Inflammatory macrophage treated with lipopolysaccharide for 4 hours (primary cell): ENCODE measurements at places on chromosomes 3 and 15.

DNA sequence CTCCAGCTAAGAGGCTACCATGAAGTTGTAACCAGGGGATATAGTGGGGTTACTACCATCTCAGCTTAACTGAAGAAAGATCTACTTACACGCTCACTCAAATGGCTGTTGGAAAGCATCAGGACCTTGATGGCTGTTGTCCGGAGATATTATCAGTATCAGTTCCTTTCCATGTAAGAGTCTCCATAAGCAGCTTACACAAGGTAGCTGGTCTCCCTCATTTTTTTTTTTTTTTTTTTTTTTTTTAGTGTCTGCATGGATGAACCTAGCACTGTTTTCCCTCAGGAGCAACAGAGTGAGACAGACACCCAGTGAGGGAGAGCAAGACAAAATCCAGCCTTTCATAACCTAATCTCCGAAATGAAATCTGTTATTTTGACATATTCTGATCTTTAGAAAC is 230.9 kb downstream of the CADM2 start:
- DNase-seq = no peak

- no peak for DNase-seq
Measured at GRCh38 chr3:153903430-153903829, 217.8 kb upstream of the ARHGEF26 start.

DNA sequence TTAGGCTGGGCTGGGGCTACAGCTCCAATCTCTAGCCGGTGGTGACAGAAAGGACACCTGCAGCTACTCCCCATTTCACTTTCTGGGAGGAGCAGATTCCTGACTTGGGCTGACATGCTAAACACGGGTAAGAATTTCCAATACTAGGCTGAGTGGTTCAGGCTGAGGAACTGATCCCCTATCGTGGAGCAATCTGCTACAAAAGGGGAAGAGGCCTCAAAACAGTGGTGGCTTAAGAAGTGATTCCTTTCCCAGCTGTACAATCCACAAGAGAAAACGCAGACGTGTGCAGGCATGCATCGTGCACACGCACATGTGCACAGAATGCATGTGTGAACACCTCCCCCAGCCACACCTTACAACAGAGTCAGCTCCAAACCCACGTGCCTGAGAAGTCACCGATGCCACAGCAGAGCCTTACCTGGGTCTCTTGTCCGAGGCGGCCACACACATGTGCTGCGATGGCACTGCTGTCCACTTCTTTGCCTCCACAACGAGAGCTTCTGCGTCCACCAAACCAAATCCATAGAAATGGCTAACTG is 86.7 kb upstream of the SNRPA1 start:
- peak; percentile 44 for DNase-seq

GRCh38 chr3:186633481-186633880 is 6.7 kb upstream of the FETUB start:
- no peak for DNase-seq

DNA sequence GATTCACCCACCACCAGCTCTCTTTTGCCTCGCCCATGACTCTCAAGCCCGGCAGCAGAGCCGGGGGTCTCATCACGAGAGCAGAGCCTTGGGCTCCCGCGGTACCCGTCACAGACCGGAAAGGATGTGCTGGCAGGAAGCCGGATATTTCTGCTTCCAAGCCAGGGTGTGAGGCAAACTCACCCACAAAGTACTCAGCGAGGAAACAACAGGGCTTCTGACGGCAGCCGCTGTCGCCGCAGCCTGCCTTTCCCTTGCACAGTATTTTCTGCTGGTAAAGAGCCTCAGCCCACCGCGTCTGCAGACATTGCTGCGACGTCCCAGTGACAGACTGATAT is 119.9 kb downstream of the NSMCE3 start:
- no peak for DNase-seq

DNA sequence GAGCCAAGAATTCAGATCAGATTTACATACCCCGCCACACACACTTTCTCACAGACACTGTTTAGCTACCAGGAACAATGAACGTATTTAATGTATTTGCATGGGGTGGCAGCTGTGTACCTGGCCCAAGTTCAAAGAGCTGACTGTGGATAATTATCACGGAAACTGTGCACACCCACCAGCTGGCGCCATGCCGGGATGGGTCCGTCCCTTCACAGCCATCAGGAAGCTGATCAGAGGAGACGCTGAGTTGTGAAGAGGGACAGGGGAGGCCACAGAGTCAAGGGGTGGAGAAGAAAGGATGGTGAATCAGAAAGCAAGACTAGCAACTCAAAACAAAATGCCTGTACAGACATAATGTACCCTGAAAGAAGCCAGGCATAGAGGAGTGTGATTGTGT is 13.1 kb upstream of the PLA2G4D start:
- no peak for DNase-seq

DNA sequence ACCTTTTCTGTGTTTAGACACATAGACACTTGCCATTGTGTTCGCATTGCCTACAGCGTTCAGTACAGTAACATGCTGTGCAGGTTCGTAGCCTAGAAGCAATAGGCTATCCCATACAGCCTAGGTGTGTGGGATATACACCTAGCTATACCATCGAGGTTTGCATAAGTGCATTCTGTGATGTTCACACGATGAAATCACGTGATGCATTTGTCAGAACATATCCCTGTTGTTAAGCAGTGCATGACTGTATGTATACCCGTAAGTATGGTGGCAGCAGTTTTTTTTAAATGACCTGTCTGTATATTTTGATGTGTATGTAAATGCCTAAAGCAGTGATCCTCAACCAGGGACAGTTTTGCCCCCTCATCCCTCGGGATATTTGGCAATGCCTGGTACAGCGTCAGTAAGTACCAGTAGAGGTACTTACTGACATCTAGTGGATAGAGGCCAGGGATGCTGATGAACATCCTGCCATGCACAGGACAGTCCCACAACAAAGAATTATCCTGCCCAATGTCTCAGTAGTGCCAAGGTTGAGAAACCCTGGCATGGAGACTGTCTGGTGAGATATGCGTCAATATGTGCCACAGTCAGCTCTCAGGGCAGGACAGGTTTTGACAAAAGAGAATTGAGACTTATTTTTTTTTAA is 129.1 kb downstream of the HCN4 start:
- DNase-seq = no peak

DNA sequence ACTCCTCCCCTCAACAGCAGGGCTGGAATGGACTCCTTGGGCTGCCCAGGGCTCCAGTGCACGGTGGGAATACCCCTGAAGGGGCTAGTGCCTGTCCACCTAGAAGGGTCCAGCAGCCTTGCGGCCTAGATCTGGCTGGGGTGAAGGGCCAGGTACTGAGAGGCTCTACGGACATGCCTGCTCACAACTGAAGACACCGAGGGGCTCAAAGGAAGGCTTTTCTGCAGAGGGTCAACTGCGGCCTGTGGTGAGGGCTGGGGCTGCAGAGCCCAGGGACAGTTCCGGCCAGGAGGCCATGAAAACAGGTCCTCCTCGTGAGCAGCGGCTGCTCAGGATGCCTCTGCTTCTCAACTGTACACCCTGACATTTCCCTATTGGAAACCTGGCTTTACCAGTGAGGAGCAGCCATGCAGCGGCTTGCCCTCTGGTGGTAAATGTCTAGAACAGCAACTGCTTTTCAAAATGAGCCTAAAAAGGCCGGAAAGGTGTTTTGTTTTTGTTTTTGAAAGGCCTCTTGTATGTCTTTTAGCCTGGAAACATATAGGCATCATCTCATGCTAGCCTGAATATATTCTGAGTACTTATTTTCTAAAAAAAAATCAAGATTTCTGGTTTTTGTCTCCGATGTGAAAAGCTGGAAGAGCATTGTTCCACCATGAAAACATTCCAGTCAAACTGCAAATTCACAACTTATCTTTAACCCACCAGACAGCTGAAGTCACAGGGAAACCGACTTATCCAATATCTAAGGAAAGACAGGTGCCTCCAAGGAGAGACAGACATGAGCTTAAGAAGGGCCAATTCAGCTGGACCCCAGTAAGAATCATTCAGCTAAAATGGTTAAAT is 163.4 kb downstream of the KLF13 start:
- DNase-seq = peak; percentile 65

DNA sequence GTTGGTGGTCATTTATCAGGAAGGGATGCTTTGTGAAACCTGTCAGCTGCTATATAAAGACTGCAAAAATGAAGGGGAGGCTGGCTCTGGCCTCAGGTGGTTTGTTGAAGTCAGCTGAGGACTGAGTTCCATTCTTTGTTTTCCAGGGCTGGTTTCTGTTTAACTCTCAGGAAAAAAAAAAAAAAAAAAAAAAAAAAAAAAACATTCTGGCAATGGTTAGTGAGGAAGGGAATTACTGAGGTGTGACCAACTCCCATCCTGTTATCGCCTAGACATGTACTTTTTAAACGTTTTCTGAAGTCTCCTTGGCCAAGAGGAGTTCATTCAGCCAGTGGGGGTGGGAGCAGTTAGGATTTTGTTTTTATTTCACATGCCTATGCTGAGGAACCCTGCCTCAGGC is 316.3 kb downstream of the OXSM start:
- DNase-seq = no peak

DNA sequence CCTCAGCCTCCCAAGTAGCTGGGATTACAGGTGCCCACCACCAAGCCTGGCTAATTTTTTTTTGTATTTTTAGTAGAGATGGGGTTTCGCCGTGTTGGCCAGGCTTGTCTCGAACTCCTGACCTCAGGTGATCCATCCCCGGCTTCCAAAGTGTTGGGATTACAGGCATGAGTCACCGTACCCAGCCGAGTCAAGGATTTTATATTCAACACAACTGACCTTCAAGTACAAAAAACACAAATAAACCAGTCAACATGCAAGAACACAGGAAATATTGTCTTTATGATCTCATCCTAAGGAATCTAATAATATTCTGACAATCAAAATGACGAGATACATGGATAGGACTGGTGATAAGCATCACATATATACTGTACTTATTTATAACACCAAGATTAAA is 37.9 kb downstream of the TJP1 start:
- DNase-seq = no peak

DNA sequence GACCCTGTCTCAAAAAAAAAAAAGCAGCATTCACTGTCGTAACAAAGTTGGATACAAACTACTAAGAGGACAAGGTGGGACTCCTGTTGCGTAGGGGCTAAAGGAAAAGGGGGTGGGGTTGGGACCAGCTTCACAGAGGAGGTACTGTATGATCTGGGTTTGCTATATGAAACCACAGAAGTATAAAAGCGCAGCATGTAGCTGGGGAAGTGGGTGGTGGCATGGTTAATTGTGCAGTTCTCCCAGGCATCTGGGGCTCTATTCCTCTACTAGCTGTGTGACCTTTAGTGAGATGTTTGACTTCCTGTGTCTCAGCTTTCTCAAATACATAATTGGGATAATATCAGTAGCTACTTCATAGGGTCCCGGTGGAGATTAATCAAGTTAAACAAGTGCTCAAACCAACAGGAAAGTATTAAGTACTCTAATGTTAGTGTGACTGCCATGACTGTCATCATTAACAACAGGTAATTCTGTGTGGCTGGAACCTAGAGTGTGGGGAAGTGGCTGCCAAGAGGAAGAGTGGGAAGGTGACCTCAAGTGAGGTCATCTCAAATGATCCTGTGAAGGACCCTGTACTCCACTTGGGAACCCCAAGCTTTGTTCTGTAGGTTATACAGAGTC is 11.5 kb downstream of the PARP16 start:
- peak; percentile 7 for DNase-seq

DNA sequence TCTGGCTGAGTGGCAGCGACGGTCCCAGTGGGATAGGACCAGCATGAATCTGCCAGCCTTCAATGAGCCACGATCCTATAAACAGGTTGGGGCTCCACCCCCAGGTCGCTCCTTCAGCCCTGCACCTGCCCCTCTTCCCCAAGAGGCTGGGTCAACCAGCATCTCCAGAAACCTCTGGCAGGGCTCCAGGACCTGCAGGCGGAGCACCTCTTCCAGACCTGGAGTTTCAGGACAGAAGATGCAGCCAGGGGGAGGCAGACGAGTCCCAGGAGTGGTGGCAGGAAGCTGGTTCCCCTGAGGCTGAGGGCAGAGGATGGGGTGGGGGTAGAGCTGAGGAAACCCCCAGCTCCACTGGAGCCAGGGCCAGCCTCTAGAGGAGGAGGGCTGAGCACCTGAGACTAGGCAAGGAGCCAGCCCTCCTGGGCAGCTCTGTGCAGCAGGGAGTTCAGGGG is at the start of gene PLA2G4D:
TSS of gene PLA2G4D (minus strand) at position 51 of the 452 bp plus-strand sequence. CDS start 103 bp downstream, outside the sequence.
- DNase-seq = no peak

- no peak for DNase-seq
Measured at GRCh38 chr15:31302029-31302657, 24.5 kb upstream of the KLF13 start.

DNA sequence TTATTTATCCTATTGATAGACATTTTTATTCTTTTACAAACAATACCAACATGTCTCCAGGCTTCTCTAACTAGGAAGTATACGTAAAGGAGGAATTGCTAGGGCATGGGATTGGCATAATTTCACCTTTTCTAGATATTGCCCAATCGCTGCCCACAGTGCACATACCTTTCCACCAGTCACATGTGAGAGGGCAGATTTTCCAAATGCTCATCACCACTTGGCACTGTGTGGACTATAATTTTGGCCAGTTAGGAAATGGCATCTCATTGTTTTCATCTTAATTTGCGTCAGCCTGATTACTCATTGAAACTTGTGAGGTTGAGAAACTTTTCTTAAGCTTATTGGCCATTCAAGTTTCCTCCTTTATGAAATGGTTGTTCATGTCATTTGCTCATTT is 57.4 kb upstream of the POLR2M start:
- DNase-seq = peak; percentile 24
